NCI-H82 (cell line): ENCODE measurements at places on chromosomes 1 and 21.

DNA sequence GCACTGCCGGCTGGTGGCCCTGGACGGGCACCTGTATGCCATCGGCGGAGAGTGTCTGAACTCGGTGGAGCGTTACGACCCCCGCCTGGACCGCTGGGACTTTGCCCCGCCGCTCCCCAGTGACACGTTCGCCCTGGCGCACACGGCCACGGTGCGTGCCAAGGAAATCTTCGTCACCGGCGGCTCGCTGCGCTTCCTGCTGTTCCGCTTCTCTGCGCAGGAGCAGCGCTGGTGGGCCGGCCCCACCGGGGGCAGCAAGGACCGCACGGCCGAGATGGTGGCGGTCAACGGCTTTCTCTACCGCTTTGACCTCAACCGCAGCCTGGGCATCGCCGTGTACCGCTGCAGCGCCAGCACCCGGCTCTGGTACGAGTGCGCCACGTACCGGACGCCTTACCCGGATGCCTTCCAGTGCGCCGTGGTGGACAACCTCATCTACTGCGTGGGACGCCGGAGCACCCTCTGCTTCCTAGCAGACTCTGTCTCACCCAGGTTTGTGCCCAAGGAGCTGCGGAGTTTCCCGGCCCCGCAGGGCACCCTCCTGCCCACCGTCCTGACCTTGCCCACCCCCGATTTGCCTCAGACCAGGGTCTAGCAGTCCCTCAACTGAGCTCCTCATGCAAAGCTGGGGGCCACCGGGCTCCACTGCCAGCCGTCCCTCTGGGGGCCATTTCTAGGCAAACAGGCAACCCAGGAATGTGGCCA, 2.1 kb downstream of the KLHDC7A start:
- no peak for DNase-seq

- no peak for DNase-seq
Observed at GRCh38 chr1:72969461-72969860, 687.1 kb upstream of the NEGR1 start.

DNA sequence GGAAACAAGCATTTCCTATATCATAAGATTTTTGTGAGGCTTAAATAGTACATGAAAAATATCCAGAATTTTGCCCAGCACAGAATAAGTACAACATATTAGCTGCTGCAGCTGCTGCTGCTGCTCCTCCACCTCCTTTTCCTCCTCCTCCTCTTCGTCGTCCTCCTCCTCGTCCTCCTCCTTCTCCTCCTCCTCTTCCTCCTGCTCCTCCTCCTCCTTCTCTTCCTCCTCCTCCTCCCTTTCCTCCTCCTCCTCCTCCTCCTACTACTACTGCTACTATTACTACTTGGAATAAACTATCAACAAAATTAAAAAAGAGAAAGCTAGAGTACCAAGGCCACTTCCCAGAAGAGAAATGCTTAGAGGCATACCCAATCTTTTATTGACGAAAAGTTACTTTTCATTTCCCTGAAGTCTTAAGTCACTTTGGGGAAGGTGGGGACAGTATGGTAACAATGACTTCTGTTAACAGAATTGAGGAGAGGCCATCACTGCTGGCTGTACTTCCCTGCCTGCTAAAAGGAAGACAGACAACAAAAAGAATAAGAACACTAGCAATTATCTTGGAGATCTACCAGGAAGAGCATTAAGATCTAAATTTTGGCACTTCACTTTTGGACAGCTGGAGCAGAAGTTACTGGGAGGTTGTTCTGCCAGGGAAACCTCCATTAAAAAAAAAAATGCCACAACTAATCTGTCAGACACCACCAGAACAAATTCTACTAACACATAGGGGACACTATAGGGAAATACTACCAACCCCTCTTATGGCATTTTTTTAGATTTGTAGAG, 7.1 kb downstream of the DENND1B start:
- DNase-seq: no peak

- no peak for DNase-seq
Observed at GRCh38 chr1:19646377-19647319, 2.5 kb downstream of the NBL1 start.

DNA sequence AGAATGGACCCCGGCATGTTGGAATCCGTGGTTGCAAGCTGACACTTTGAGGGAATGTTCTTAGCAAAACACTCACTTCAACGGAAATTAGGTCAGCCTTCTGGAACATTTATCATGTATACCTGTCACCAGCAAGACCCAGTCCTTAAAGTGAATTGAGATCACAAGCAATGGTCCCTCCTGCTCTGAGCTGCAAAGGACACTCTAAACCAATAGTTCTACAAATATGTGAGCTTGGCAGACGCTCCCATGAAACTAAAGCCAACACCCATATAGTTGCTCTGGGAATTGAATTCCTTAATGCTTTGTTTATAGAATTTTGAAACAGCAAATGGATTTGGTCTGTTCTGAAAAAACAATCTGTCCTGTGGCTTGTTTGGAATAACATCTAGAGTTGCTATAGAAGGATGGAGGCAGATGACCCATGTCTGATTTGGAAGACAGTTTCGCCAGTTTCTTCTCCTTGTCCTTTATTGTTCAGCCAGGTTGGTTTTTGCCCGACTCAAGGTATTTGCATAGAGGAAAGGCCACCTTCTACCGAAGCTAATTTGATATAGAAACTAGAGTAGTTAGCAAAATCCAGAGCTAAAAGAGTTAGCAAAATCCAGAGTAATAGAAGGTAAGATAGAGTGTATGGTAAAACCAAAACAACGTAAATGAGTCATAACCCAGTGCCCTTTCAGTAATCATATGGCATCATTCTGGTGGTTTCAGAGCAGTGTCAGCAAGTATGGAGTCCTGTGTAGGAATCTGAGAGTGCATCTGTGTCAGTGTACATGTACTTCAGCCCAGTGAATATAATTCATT, 236.2 kb downstream of the NFIA start:
- DNase-seq: no peak

DNA sequence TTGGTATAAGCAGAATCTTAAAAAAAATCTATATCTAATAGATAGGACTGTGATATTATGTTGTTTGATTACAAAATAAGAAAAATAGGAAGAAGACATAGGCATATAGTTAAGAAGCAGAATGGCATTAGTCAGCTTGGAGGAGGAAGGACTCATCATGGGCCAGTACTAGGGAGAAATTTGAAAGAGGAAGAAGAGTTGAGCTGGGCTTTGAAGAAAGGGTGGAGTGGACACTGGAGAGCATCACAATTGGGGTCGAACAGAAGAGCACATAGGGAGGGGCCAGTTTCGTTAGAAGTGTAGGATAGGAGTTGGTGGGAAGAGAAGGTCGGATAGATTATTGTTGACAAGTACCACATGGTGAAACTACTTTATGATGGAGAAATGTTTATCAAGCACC, 129.3 kb downstream of the CACHD1 start:
- DNase-seq: no peak

DNA sequence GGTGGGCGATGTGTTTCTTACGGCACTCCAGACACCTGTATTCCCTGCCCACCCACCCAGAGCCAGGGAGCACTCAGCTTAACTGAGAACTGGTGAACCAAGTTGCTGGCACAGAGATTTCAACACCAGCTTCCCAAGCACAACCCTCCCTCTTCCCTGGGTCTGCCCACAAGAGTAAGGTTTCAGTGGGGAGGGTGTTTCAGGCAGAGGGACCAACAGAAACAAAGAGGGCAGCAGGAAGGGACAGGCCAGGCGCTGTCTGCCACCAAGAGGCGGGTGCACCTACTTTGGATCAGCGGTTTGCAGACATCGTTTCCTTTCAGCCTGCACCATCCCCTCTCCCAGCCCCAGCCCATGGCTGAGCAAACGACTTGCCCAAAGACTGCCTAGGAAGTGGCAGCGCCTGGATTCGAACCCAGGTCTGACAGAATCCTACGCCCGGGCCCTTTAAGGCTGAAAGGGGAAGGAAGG, 21.9 kb upstream of the ALDH4A1 start:
- DNase-seq: no peak

DNA sequence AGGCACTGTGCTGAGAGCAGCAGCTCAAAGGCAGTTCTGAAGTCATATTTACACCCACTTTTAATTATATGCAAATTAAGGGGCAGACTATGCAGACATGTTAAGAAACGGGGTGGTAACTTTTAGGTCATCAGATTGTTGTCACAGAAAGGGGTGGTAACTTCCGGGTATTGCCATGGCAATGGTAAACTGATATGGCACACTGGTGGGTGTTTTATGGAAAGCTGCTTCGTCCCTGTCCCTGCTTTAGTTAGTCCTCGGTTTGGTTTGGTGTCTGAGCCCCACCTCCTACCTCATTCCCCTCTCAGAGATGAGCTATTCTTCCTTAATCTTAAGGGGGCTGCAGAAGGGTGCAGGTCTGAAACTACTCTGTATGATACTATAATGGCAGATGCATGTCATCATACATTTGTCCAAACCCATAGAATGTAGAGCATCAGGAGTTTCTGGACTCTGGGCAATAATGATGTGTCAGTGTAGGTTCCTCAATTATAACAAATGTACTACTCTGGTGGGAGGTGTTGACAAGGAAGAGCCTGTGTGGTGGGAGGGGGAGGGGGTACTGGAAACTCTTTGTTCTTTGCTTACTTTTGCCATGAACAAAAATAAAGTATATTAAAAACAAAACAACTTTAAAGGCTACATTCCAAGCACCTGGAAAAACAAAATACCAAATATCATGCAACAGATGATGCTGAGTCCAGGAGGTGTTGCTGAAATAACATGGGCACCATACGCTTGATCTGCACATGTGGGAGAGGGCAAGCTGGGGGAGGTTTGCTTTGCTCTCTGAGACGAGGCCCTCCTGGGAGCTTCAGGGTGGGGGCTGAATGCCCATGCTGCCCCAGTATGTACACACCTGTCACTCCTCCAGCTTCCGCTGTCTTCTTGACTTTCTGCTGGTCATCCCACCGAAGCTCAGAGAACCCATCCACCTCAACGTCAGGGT, 6.3 kb downstream of the PARP1 start:
- DNase-seq: no peak

DNA sequence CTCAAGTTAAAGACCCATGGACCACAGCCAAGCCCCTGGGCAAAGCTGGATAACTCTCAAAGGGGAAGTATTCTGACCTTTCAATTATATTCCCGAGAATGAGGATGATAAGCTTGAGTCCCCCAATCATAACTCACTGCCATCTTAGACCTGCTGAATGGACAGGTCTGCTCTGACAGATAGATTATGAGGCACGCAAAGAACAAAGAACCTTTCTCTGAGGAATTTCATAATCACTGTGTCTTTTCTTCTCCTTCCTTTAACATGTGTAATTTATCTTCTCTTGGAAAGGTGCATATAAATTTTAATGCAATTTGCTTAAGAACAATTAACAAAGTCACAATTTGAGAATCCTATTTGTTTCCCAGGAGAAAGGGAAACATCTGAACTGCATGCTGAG, 22.0 kb downstream of the PIGM start:
- DNase-seq: no peak

- DNase-seq: no peak
Observed at GRCh38 chr1:107467286-107467685, 326.4 kb downstream of the NTNG1 start.

- DNase-seq: no peak
Observed at GRCh38 chr1:94949681-94950661, 23.1 kb upstream of the CNN3 start.

DNA sequence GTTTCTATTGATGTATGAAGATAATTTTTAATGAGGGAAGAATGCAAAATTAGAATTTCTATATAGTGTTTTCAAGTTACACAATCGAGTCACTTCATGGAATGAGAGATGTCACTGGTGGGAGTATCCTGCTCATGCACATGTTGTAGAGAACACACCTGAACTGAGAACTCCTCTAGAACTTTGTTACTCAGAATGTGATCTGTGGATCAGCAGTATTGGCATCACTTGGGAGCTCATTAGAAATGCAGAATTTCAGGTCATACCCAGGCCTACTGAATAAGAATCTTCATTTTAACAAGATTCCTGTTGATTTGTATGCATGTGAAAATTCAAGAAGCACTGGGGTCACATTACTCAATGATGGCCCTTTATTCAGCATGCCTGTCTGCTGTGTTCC, 28.8 kb downstream of the ZNF326 start:
- DNase-seq: no peak
